RKO (cell line): ENCODE measurements at places on chromosomes 1 and 21.

DNA sequence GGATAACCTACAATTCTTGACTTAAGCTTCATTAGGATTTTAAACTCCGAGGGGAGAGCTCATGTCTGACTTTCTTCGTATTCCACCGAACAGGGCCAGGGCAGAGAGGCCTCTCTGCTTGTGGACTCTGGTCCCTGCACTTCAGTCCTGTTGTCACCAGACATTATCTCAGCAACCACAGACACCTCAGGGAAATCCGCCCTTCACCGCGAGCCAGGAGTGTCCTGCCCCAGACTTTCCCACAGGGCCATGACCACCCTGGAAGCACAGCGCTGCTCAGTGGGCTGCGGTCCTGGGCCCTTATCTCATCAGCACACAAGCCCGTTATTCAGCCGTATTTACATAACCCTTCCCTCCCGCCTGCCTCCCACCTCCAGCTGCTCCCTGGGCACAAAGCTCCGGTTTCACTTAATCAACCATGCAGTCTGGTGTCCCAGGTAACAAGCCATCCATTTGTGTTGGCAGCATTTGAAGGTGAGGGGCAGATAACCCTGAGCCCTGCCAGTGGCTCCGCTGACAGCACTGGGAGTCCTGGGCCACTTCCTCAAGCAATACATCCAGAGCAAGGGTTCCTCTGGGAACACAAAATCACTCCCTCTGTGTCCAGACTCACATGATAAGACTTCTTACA lies 122.8 kb upstream of the RAB4A start:
- no peak for DNase-seq

- no peak for DNase-seq
Observed at GRCh38 chr1:231719485-231720183, 93.0 kb downstream of the DISC1 start.

- no peak for DNase-seq
Observed at GRCh38 chr1:186768906-186769305, 59.8 kb upstream of the PLA2G4A start.

DNA sequence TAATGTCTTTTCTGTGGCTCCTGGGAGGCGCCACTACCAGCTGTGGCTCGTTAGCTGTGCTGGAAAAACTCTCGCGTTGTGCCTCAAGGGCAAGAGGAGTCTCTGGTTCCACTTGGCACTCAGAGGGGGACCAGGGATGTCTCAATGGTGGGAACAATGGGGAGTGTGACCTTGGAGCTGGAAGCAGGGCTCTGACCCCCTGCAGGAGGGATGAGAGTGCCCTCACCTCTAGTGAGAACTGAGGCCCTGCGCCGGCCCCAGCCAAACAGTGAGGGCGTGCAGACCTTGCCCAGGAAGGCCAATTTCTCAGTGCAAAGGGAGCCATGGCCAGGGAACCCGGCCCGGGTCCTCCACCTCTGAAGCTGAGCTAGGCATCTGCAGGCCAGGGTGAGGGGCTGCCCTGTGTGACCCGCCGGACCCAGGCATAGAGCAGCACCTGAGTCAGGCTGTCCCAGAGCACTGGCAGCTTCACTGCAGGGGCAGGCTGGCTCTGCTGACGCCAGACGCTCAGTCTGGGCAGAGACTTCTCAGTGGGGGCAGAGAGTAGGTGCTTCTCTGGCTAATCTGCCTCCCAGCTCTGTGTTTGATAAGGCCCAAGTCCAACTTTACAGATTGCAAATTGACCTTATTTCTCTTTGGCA lies 1.8 kb downstream of the RD3 start:
- no peak for DNase-seq

- no peak for DNase-seq
Observed at GRCh38 chr1:26945728-26946127, 14.5 kb downstream of the KDF1 start.

GRCh38 chr1:234111458-234112142 lies 207.1 kb downstream of the SLC35F3 start:
- DNase-seq, result peak; percentile 16

GRCh38 chr1:117365350-117366176 lies 1.7 kb upstream of the MAN1A2 start:
- peak; percentile 48 for DNase-seq

DNA sequence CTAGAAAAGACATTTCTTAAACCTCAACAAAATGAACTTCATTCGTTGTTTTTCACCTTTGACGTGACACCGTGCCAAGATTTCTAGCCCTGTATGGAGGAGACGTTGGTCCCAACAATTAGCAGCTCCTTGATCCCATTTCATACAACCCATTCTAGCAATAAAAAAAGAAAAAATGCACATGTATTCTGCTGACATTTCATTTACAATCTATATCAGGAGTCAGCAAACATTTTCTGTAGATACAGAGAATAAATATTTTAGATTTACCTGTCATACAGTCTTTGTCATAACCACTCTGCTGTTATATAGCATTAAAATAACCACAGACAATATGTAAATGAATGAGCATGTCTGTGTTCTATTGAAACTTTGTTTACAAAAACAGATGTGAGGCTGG lies 7.0 kb upstream of the TAF1A start:
- no peak for DNase-seq

DNA sequence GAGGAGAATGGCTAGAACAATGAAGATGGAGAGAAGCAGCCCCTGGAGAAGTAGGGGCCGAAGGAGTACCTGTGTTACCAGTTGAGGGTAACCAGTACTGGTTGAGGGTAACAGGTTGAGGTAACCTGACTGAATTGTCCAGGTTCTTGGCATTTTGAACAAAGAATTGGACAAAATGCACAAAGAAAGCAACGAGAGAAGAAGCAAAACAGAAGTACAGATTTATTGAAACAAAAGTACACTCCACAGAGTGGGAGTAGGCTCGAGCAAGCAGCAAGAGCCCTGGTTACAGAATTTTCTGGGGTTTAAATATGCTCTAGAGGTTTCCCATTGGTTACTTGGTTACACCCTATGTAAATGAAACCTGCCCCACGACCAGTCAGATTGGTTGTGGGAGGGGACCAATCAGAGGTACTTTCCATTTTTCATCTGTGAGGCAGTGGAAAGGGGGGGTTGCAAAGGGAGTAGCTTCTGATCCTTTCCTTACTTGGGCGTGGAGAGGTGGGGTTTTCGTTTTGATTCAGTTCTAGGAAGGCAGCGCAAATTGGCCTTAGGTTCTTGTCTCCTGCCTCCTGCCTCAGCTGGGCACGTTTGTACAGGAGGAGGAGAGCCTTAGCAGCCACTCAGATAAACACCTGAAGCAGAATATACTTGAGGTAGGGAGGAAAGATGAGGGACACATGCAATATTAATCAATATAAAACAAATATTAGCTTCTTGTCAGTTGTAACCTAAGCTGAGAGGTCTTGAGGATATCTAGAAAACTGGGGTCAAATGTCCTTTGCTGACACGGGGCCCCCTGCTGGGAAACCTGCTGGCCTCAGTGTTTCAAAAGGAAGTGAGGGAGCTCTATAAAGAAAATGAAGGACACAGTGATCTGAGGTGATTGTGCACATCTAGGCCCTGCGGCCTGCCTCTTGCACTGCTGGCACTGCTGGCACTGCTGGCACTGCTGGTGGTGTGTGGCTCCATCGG lies 14.3 kb upstream of the LSM10 start:
- peak; percentile 58 for DNase-seq

DNA sequence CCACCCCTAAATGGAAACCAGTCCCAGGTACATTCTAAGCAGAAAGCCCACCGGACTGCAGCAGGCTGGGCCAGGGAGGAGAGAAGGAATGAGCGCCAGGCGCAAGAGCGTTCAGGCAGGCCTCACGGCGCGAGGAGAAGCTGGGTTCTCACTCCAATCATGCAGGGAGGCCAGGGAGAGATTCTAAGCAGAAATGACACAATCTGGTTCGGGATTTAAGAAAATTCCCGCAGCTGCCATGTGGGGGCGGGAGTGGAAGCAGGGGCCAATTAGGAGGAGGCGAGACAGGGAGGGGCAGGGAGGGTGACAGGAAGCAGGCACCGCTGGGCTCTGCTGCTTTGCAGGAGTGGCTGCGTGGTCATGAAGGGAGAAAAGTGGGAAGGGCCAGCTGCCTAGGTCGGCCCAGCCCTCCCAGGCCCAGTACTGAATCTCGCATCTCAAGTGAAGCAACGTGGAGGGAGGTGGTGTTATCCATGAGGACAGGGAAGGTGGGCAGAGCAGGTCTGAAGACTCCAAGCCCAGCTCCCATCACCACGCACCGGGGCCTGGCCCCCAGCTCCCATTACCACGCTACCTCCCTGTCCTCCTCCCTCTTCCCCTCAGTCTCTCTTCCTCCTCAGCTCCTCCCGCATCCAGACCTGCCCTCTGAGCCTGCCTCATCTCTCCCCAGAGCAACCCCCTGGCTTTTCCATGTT lies 11.8 kb downstream of the NPHP4 start:
- peak; percentile 43 for DNase-seq

GRCh38 chr1:166080967-166081870 lies 85.6 kb downstream of the FAM78B start:
- DNase-seq, result no peak

DNA sequence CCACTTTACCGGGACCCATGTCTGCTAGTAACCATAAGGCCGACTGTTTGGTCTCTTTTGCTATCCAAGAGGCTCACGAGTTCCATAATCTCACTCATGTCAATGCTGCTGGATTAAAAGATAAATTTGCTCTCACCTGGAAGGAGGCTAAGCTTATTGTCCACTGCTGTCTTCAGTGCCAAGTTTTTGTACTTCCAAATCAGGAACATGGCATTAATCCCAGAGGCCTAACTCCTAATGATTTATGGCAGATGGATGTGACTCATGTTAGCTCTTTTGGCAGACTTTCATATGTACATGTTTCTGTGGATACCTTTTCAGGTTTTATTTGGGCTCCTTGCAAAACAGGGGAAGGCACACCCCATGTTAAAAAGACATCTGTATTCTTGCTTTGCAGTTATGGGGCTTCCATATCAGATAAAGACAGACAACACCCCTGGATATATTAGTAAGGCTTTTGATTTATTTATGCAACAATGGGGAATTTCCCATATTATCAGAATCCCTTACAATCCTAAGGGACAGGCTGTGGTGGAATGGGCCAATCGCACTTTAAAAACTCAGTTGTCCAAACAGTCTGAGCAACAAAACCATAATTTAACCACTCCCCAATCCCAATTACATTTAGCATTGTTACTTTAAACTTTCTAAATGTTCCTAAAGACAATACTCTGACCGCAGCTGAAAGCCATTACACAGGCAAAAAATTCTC lies 162.7 kb downstream of the IER5 start:
- peak; percentile 39 for DNase-seq
